Transverse colon (tissue), 4 donors: ENCODE measurements at places on chromosomes 16 and 17.
A peak's percentile ranks its signal among the peaks of the same experiment; 100 is the strongest.

GRCh38 chr17:63423963-63424362 is 22.1 kb downstream of the CYB561 start:
- DNase-seq = no peak

DNA sequence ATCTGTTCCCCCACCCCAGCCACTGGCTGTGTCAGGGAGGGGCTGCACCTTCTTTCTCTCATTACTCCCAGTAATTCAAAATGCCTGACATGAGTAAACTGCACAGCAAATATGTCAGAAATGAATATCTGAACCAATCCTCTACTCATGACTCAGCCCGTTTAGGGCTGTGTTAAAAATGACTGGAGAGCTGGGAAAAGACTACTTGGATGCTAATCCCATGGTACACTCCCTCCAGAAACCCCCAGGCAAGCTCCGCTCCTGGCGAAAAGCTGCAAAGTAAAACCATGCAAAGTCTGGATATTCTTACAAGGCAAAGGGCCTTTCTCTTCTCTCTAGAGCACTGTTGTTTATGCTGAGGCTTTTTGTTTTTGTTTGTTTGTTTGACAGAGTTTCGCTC is 448.1 kb upstream of the DYNLRB2 start:
- DNase-seq = no peak

DNA sequence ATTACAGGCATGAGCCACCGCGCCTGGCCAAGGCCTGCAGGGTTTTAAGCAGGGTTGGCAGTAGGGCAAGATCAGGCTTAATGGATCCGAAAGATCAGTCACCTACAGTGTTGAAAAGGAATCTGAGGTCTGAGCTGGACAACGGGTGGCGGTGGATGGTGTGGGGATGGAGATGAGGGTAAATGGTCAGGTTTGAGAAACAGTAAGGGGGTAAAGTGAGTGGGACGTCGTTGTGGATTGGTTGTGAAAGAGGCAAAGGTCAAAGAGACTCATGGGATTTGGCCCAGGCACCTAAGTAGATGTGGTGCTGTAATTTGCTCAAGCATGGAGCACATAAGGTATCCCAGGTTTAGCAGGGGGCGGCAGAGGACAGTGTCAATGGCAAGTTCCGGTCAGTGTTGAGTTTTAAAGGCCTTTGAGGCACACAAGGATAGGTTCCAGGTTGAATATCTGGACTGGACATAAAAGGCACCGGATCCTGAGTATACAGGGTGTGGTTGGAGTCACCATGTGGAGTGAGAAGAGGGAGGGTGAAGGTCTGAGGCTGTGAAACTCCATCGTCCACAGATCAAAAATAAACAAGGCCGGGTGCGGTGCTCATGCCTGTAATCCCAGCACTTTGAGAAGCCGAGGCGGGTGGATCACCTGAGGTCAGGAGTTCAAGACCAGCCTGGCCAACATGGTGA is 1.1 kb upstream of the SLC16A5 start:
- peak; percentile 66 for DNase-seq

DNA sequence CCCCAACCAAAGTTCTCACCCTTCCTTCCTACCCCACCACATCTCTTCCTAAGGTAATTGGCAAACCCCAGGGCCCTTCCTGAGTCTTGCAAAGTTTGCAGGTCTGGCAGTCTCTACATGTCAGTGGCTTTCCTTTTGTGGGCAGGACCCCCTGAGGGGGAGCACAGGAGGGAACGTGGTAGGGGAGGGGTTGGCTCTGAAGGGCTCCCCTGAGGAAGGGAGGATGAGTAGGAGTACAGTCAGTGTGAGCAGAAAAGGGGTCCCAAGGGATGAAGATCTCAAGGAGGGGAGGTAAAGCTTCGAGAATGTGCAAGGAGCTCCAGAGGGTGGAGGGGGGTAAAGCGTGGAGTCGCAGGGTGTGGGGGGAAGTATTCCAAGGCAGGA is 206.9 kb downstream of the RAB11FIP4 start:
- DNase-seq = no peak

DNA sequence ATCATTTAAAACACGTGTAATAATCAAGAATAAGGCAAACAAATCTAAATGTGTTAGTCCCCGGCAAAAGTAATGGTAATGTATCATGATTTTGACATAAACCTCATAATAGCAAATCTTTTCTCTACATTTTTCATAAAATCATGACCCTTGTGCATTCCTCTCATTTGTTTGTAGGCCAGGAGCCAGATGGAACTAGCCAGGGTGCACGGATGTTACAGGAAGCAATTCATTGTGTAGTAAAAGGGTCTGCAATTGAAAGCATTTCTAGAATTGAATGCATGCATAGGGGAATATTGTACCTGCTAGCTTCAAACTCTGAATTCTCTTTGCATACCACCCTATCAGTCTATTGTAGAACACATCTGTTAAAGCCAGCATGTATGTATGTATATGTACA is 66.6 kb downstream of the CNTNAP4 start:
- DNase-seq = no peak

DNA sequence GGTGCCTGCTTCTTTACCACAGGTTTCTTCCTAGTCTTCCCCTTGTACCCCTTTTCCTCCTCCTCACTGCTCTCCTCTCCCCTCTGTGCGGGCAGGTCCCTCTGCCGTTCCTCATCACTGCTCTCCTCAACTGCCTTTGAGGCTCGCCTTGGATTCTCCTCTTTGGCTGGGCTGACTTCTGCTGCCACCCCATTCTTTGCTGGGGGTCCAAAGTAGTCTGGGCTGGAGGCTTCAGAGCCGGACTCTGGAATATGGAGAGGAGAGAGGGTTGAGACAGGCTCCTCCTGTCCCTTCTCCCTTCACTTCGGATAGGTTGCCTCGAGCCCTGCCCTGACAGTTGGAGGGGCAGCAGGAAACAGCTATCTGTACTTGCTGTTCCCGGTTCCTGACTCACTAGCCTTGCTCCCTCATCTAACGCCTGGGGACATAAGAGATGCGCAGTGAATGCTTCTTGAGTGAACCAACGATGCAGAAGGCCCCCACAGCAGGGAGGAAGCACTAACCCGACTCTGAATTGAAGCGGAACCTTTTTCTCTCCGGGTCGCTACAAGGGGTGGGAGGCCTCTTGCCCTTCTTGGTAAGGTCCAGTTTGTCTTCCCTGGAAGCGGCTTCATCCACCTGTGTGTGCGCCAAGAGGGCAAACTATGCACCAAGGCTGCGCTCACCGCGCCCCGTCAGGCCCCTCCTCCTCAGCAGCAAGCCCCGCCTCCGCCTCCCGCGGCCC is 655 bp downstream of the HIRIP3 start:
- peak; percentile 86 for DNase-seq

- DNase-seq = no peak
These were observed 9.4 kb downstream of the TIGD7 start for GRCh38 chr16:3295783-3296182.

- DNase-seq = no peak
These were observed 36.0 kb downstream of the ARHGAP23 start for GRCh38 chr17:38464251-38464722.

DNA sequence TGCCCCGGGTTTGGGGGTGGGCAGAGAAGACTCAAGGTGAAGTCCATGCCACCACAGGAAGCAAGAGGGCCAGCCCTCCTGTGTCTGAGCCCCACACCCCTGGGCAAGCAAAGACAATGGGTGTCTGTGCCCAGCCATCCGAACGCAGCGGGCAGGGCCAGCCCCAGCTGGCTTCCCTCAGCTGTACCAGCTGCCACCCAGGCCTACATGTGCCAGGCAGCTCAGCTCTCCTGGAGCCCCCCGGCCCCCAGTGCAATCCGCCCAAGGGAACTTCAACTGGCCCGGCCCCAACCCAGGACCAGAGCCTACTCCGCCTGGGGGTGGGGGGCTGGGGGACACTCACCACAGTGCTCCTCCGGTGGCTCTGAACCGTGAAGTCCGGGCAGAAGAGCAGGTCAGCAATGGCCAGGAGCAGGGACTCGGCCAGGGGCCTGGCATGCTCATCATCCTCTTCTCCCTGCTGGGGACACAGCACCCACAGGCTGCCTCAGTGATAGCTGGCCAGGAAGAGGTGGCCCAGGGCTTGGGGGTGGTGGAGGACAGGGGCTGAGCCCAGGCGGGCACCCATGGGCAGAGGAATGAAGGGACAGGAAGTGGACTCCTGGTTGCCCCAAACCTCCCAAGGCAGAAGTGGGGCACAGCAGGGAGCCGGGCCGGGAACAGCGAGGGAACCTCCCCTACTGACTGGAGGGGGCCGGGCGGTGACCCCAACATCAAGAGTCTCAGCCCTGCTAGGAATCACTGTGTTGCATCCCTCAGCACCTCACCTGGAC is 9.8 kb downstream of the HID1 start:
- no peak for DNase-seq

- no peak for DNase-seq
These were observed 14.5 kb downstream of the MMP28 start for GRCh38 chr17:35780950-35781349.

DNA sequence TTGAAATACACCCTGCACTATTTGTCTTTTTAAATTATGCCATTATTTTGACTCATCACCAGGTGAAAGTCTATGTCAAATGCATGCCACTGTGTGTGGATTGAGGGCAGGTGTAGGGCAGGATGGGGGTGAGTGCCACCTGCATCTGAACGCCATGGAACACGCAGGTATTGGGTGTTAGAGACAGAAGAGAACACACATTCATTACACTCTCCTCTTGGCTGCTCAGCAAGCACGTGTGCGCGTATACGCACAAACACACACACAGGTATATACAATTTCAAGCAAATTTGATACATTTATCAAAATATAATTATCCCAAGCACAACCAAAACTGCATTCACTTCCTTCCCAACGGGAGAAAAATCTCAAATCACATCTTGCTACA is 268.9 kb downstream of the NTN1 start:
- DNase-seq = no peak

- DNase-seq = no peak
These were observed 611 bp downstream of the SMARCE1 start for GRCh38 chr17:40646791-40647623.

GRCh38 chr16:86228713-86229112 is 281.6 kb upstream of the FOXF1 start:
- no peak for DNase-seq

DNA sequence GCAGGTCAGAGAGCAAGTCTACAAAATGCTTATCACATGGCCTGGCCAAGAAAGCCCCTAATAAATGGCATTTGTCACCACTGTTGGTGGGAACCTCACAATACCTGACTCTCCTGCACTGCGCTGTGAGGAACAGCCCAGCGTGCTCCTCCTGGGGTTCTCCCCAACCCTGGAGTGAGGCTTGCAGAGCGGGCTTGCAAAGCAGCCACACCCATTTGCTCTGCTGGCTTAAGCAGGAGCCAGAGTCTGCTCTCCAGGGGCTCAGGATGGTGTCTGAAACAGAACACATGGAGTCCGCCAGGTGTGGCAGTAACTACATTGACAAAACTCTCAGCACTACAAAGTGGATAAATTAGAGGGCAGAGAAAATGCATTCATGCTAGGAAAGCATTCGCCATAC is 331.0 kb upstream of the CCL2 start:
- no peak for DNase-seq

DNA sequence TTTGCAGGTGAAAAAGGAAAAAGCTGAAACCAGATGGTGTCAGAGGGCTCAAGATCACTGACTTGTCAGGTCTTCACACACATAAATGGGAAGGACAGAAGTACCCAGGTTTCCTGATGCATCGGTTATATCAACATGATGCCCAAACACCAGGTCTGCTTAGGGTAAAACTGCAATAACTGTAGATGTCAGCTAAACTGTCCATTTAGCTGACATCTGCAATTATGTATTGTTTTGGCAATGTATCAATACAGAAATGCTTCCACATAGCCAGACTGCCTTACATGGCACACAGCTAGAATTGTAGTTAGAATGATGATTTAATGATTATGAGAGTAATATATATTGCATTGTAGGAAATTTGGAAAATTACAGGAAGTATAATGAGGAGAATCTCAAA is 5.0 kb downstream of the ACSM3 start:
- DNase-seq = no peak
